ENCODE measurements at places on chromosomes 1 and 21.
A peak's percentile ranks its signal among the peaks of the same experiment; 100 is the strongest.

DNA sequence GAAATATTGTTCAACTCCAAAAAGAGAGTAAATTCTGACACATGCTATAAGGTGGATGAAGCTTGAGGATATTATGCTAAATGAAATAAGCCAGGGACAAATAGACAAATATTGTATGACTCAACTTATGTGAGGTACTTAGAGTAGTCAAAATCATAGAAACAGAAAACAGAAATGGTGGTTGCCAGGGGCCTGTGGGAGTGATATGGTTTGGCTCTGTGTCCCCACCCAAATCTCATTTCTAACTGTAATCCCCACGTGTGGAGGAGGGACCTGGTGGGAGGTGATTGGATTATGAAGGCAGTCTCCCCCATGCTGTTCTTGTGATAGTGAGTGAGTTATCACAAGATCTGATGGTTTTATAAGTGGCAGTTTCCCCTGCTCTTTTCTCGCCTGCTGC, 24.7 kb upstream of the DISP1 start:
- H3K4me1 ChIP-seq, result peaks cover 16% of the 10 kb centered on the region
- DNase-seq, result no peak
- no peaks in the 10 kb centered on the region for H3K36me3 ChIP-seq
- no peak overlapping the region for H3K27ac ChIP-seq

DNA sequence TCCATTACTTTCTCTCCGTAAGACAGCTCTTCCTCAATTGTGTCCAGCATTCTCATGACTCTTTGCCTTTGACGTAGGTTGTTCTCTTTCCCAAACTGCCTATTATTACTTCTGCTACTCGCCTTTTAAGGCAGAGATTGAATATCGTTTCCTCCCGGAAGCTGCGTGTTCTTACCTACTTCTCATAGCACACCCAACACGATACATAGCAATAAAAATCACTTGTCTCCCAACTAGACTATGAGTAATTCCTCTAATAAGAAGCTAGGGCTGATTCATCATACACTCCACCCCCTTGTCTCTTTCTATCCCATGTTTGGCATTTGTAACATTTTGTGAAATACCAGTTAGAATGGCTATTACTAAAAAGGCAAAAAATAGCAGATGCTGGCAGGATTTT, 55.8 kb upstream of the SGIP1 start:
- H3K4me1 ChIP-seq, result no peaks in the 10 kb centered on the region
- no peaks in the 10 kb centered on the region for H3K36me3 ChIP-seq
- DNase-seq, result no peak
- H3K4me3 ChIP-seq, result no peak overlapping the region

GRCh38 chr1:221575605-221576004, 166.3 kb downstream of the DUSP10 start:
- no peaks in the 10 kb centered on the region for H3K36me3 ChIP-seq
- no peak overlapping the region for H3K27ac ChIP-seq
- no peaks in the 10 kb centered on the region for H3K4me1 ChIP-seq
- no peak overlapping the region for H3K4me3 ChIP-seq
- H3K27me3 ChIP-seq, result no peaks in the 10 kb centered on the region
- no peak for DNase-seq

- H3K4me1 ChIP-seq, result no peaks in the 10 kb centered on the region
- no peak overlapping the region for H3K27ac ChIP-seq
- no peak overlapping the region for H3K4me3 ChIP-seq
- DNase-seq, result no peak
Observed at GRCh38 chr1:40423264-40423642, 27.0 kb upstream of the ZFP69B start.

GRCh38 chr21:31326522-31327242, 17.4 kb downstream of the TIAM1 start:
- DNase-seq, result no peak
- no peak overlapping the region for H3K4me3 ChIP-seq
- H3K4me1 ChIP-seq, result no peaks in the 10 kb centered on the region
- H3K27ac ChIP-seq, result no peak overlapping the region

GRCh38 chr21:26120828-26121227, 49.7 kb downstream of the APP start:
- H3K27me3 ChIP-seq, result no peaks in the 10 kb centered on the region
- peaks cover 17% of the 10 kb centered on the region for H3K4me1 ChIP-seq
- no peak for DNase-seq
- no peak overlapping the region for H3K27ac ChIP-seq
- no peaks in the 10 kb centered on the region for H3K36me3 ChIP-seq
- no peak overlapping the region for H3K4me3 ChIP-seq

GRCh38 chr1:33979341-33979740, 115.5 kb downstream of the HMGB4 start:
- H3K27me3 ChIP-seq, result no peaks in the 10 kb centered on the region
- H3K27ac ChIP-seq, result no peak overlapping the region
- no peak overlapping the region for H3K4me3 ChIP-seq
- no peaks in the 10 kb centered on the region for H3K36me3 ChIP-seq
- no peak for DNase-seq

DNA sequence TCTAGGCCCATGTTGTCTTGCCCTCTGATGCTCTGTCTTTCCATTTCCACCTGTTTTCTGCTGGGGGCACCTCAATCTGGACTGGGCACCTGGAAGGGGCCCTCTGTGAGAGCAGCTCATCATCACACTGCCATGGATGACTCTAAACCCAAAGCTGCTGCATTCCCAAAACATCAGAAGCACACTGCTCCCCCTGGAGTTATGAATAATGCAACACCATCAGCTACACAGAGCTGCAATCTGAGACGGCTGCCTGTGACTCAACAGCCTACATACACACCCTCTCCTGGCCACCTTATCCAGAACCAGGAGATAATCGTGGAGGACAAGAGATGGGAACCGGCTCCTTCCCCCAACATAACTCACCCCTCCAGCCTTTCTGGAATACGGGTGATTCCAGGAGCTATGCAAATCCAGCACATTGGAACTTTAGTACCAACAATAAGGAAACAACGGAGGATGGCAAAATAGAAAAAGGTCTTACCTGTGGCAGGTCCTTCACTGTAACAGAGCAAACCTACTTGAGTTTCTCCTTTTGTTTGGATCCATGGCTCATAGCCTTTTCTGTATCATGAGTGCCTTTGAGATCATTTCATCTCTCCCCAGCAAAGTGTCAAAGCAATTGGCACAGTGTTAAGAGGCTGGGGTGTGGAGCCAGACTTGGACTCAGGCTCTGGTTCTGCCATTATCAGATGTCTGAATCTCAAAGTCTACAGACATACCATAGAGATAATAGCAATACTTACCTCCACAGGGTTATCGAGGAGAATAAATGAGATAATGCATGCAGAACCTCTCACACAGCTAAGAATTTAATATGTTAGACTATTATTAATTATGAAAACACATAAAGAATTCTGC, 29.3 kb downstream of the AK2 start:
- peak; percentile 79 for DNase-seq
- no peak overlapping the region for H3K27ac ChIP-seq
- peaks cover 24% of the 10 kb centered on the region for H3K36me3 ChIP-seq
- H3K27me3 ChIP-seq, result no peaks in the 10 kb centered on the region
- H3K4me3 ChIP-seq, result no peak overlapping the region

Data from adrenal gland (tissue), 19 donors.